Activated CD4-positive, alpha-beta memory T cell treated with anti-CD3 and anti-CD28 coated beads, Interleukin-2, amount 10 ng/mL, durations not matched to agents 7 days and 5 days (primary cell): ENCODE measurements at places on chromosomes 12 and 14.

DNA sequence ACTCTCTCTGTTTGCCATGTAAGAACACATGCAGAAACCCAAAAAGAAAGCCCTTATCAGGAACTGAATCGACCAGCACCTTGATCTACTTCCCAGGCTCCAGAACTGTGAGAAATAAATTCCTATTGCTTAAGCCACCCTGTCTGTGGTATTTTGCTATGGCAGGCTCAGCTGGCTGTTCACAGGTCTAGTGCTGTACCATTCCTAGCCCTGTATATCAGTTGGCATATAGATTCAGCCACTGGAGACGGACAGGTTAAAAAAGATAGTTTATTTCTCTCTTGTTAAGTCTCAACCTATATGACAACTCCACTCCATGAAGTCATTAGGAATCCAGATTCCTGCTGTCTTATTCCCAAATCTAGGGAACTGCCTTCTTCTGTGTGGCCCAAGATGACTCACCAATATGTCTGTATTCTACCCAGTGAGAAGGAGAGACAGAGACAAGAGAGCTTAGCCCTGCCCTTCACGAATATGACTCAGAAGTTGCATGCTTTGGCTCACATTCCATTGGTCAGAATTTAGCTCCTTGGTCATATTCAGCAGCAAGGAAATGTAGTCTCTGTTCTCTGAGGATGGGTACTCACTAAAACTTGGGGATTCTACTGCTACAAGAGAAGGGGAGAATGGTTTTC is 57.0 kb downstream of the PLEKHG7 start:
- peaks cover 17% of the 10 kb centered on the region for H3K27me3 ChIP-seq
- H3K4me1 ChIP-seq = peaks cover 3% of the 10 kb centered on the region
- no peak overlapping the region for H3K4me3 ChIP-seq
- no peak overlapping the region for H3K27ac ChIP-seq
- no peaks in the 10 kb centered on the region for H3K36me3 ChIP-seq
- DNase-seq = no peak

GRCh38 chr12:11238275-11238674 is 31.2 kb downstream of the PRB3 start:
- H3K27ac ChIP-seq = no peak overlapping the region
- no peaks in the 10 kb centered on the region for H3K36me3 ChIP-seq
- DNase-seq = no peak
- no peak overlapping the region for H3K4me3 ChIP-seq
- no peaks in the 10 kb centered on the region for H3K4me1 ChIP-seq
- H3K27me3 ChIP-seq = peaks cover 1% of the 10 kb centered on the region

GRCh38 chr12:40762072-40762471 is 69.8 kb downstream of the CNTN1 start:
- DNase-seq = no peak
- no peak overlapping the region for H3K27ac ChIP-seq
- H3K4me3 ChIP-seq = no peak overlapping the region
- H3K4me1 ChIP-seq = no peaks in the 10 kb centered on the region
- H3K36me3 ChIP-seq = no peaks in the 10 kb centered on the region
- no peaks in the 10 kb centered on the region for H3K27me3 ChIP-seq

- H3K4me3 ChIP-seq = no peak overlapping the region
- no peaks in the 10 kb centered on the region for H3K27me3 ChIP-seq
- no peak for DNase-seq
- H3K4me1 ChIP-seq = no peaks in the 10 kb centered on the region
- no peaks in the 10 kb centered on the region for H3K36me3 ChIP-seq
Measured at GRCh38 chr12:58530742-58531062, 389.6 kb downstream of the LRIG3 start.

GRCh38 chr12:111406474-111407376 is 1.0 kb downstream of the SH2B3 start:
- DNase-seq = peak; percentile 50
- H3K36me3 ChIP-seq = peaks cover 3% of the 10 kb centered on the region
- peak overlapping the region; percentile 90 for H3K4me3 ChIP-seq
- H3K27me3 ChIP-seq = peaks cover 17% of the 10 kb centered on the region

DNA sequence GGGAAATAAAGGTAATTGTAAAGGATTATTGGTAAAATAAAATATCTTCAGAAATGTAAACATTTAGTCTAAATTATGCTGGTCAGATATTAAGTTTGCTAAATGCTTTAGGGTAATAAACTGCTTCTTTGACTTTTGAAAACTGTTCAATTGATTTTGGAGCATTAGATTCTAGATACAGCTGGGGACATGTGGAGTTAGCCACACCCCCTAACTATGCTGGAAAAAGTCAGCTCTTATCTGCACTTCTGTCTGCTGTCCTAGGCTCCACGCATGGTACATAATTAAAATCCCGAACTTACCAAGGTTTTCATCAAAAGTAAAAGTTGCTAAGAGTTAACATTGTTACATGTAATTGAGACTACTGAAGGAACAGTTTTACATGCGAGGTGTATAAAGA is 78.8 kb downstream of the ITPR2 start:
- H3K4me1 ChIP-seq = peaks cover 17% of the 10 kb centered on the region
- no peak overlapping the region for H3K27ac ChIP-seq
- no peaks in the 10 kb centered on the region for H3K27me3 ChIP-seq
- DNase-seq = no peak

DNA sequence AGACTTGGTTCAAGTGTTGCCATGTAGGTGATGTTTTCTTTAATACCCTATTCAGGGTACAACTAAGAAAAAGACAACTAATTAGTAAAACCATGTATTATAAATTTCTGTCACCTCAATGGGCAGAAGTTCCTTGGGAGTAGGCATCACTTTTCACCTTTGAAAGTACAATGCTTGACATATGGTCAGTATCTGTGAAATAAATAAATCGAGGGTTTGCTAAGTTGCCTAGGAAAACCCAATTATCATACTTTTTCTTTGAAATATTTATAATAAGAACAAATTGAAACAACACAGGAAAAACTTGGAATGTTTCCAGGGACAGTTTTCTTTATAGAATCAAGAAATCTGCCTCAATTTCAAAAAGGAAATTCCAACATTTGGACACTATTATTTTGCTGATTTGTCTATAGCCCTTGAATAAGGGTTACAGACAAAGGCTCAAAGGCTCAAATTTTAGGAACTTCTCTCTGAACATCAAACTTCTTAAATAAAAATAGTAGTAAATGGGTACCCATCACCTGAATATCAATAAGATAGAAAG is 13.7 kb downstream of the FGD6 start:
- H3K4me3 ChIP-seq = no peak overlapping the region
- no peak overlapping the region for H3K27ac ChIP-seq
- peaks cover 1% of the 10 kb centered on the region for H3K4me1 ChIP-seq
- no peak for DNase-seq
- H3K36me3 ChIP-seq = no peaks in the 10 kb centered on the region

GRCh38 chr14:49408187-49408933 is 177.8 kb downstream of the RPS29 start:
- no peak overlapping the region for H3K4me3 ChIP-seq
- H3K36me3 ChIP-seq = no peaks in the 10 kb centered on the region
- no peak for DNase-seq
- H3K27me3 ChIP-seq = peaks cover 9% of the 10 kb centered on the region
